Fibroblast of skin of left biceps (primary cell): ENCODE measurements at places on chromosomes 7 and 10.

DNA sequence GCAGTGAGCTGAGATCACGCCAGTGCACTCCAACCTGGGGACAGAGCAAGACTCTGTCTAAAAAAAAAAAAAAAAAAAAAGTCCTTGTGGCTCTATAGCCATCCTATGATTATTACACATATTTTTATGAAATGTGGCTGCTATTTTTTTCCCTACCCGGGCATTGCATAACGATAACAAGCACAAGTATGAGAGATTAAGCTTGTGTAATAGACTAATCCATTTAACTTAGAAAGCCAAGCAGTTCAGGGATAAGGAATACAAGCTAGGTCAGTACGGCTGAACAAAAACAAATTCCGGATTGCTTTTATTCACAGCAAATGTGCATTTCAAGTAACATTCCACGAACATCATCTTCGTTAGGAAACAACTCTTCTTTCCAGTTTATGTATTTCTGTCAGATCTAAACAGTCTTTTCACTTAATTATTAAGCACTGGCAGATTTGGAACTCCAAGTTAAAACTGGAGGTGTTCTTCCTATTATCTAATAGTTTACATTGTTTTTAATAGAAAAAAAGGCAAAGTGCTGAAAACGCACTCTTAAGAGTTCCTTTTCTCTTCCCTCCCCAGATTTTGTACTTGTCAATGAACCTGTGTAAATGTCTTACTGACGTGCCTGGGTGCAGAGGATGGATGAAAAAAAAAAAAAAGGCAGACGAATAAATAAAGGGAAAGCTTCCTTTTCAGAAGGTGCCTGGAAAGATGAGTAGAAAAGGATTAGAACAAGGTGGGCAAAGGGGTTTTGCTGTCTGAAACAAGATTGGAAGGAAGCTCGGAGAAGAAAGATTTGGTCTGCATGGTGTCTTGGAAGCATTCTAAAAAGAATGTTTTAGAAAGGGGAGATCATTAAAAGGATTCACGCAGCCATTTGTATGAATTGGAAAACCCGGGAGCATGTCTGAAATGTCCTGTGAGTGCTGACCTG lies 81.1 kb downstream of the PRTFDC1 start:
- DNase-seq = no peak

DNA sequence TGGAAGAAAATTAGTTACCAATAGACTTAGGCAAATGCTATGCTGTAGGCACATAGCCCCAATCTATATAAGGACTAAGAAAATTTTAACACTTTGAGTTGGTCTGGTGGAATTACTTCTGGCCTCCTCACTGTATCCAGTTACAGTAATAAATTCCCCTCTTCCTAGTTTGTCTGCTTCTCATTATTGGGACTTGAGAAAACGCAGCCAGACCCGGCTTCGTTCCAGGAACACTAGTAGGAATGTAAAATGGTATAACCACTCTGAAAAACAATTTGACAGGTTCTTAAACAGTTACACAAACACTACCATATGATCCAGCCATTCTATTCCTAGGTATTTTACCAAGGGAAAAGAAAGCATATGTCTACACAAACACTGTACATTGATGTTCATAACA lies 150.2 kb downstream of the VPS50 start:
- peak; percentile 30 for DNase-seq

- no peak for DNase-seq
These were observed 44.0 kb upstream of the VDAC2 start for GRCh38 chr10:75166623-75166972.

DNA sequence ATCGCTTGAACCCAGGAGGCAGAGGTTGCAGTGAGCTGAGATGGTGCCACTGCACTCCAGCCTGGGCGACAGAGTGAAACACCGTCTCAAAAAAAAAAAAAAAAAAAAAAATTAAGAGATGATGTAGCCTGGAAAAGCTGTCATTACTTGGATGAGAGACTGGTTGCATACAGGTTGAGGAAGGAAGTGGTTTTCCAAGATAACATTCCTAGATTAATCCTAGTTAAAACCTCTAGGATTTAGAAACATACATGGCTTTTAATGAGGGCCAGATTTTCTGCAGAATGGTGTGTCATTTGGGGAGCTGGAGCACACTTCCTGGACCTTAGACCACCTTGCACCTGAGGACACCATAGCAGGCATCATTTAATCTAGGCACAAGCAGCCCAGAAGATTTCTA lies 17.8 kb downstream of the VWA2 start:
- no peak for DNase-seq

- DNase-seq = no peak
These were observed 173.5 kb downstream of the CUX1 start for GRCh38 chr7:101990811-101991418.
